ENCODE measurements at places on chromosomes 7 and 10.

DNA sequence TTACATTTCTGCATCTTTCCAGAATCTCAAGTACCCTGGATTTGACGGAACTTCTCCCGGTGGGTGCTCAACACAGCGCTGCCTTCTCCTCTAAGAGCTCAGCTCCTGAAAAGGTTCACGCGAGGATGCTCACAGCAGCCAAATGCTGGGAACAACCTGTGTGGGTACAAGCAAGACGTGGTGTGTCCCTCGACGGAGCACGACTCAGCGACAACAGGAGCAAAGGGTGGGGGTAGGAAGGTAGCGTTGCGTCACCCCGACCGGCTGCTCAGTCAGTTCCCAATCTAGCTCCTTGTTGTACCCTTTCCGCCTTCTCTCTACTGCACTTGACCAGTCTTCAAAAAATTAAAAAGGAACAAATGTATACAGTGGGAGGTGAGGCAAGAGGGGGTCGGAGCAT, 117.3 kb downstream of the PTPRN2 start:
- DNase-seq = no peak

GRCh38 chr7:152674860-152675758, 832 bp downstream of the XRCC2 start:
- no peak for DNase-seq

- no peak for DNase-seq
Measured at GRCh38 chr7:130923365-130923764, 189.4 kb upstream of the KLF14 start.

DNA sequence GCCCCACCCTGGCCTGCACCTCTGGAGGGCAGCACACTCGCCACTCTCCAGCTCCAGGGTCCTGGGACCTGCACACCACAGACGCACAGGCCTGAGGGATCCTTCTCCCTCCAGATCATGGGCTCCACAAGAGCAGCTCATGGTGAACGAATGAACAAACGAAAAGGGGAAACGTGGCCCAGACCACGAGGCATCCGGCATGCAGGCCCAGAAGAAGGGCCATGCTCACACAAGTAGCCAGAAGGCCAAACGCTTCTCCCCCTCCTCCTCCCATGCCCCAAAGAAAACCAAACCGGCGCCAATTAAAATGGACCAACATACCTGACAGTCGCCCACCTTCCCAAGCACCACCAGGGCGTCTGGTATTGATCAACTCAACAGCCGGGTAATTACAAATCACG, 30.4 kb downstream of the MAD1L1 start:
- DNase-seq = no peak

DNA sequence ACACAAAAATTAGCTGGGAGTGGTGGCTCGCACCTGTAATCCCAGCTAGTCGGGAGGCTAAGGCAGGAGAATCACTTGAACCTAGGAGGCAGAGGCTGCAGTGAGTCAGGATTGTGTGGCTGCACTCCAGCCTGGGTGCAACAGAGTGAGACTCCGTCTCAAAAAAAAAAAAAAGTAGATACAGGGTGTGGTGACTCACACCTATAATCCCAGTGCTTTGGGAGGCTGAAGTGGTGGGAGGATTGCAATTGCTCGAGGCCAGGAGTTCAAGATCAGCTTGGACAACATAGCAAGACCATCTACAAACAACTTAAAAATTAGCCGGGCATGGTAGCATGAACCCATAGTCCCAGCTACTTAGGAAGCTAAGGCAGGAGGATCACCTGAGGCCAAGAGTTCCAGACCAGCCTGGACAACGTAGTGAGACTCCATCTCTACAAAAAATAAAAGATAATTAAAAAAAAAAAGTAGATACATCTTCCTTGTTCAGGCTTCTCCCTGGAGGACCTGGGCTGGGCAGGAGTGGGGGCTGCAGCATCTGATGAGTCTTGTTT, 2.0 kb downstream of the MOSPD3 start:
- no peak for DNase-seq

DNA sequence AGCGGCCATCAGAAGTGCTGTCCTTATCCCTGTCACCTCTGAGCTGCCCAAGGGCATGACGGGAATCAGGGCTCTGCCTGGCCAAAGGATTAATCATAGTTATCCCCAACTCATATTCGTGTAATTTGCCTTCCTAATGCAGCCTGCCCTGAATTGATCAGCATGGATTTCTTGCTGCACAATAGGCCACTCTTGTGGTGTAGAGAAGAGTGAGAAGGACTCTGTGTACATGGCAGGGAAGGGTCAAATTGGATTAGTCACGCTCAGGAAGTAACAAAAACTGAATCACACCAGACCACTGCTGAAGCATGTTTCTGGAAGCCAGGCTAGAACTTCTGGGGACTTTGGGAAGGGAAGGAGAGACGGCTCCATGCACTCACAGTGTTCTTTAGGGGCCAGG, 227.0 kb downstream of the BUB3 start:
- DNase-seq = no peak

- DNase-seq = no peak
Measured at GRCh38 chr10:46525177-46525823, 31.2 kb downstream of the GPRIN2 start.

DNA sequence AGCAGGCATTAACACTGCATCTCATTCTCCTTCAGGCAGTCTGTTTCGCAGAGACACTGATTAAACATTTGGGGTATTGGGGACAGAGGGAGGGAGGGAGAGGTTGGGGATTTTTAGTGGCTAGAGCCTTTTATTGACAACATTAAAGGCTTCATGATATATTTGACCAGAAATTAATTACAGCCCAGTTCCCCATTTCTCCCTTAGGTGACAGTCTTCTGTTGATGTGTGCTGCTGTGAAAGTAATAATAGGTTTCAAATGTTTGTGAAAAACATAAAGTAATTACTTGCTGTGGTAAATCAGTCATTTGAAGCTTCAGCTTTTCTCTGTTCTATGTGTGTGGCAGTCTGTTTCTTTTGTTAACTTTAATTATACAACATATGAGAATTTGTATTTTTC, 105.3 kb upstream of the LRGUK start:
- no peak for DNase-seq

GRCh38 chr10:91062091-91062490, 141.2 kb upstream of the ANKRD1 start:
- no peak for DNase-seq

- no peak for DNase-seq
Measured at GRCh38 chr7:80287400-80288174, 153.0 kb downstream of the GNAI1 start.

GRCh38 chr10:108230478-108231170, 1066.1 kb upstream of the SORCS1 start:
- DNase-seq = no peak

GRCh38 chr10:86342111-86342863, 24.3 kb downstream of the GRID1 start:
- no peak for DNase-seq

DNA sequence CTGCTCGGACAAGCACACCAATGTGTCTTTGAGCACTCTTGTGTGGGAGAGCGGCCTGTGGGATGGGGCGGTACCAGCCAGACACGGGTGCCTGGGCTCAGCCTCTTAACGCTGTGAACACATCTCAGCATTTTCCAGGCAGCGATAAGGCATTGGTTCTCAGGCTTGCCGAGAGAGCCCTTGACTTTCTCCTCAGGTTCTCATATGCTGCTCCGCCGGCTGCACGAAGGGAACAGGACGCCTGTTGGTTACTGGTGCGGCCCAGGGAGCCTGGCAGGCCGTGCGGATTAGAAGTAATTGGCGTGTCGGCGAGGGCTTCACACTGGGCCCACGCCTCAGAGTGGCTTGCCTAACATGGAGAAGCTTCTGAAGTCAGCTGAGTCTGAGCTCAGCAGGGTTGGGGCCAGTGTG, 456.7 kb upstream of the FOXK1 start:
- DNase-seq = no peak
